Upper lobe of right lung (tissue), 1 donor: ENCODE measurements at places on chromosomes 12 and 14. TPM values are rescaled to one million over a fixed set of nuclear protein-coding genes. Genes with fewer than 3 reads are reported as not detected.

CPSF2 gene
- total RNA-seq, result 58.6 TPM

NUAK1 gene
- total RNA-seq, result 40.8 TPM

MYF6 gene
- total RNA-seq, result not detected

SLC5A8 gene
- 2.8 TPM for total RNA-seq

PRH2 gene
- not detected for total RNA-seq

ARG2 gene
- 2.0 TPM for total RNA-seq

GLS2 gene
- 5.5 TPM for total RNA-seq

- no peak for DNase-seq
These were observed 664.1 kb downstream of the NOVA1 start for GRCh38 chr14:25933731-25934130.

GRCh38 chr12:68334132-68334531 is 2.0 kb upstream of the MDM1 start:
- DNase-seq, result no peak

- DNase-seq, result no peak
These were observed 25.3 kb downstream of the PAPLN start for GRCh38 chr14:73262427-73263183.

GRCh38 chr12:22204391-22204790 is 130.1 kb downstream of the ST8SIA1 start:
- no peak for DNase-seq

DNA sequence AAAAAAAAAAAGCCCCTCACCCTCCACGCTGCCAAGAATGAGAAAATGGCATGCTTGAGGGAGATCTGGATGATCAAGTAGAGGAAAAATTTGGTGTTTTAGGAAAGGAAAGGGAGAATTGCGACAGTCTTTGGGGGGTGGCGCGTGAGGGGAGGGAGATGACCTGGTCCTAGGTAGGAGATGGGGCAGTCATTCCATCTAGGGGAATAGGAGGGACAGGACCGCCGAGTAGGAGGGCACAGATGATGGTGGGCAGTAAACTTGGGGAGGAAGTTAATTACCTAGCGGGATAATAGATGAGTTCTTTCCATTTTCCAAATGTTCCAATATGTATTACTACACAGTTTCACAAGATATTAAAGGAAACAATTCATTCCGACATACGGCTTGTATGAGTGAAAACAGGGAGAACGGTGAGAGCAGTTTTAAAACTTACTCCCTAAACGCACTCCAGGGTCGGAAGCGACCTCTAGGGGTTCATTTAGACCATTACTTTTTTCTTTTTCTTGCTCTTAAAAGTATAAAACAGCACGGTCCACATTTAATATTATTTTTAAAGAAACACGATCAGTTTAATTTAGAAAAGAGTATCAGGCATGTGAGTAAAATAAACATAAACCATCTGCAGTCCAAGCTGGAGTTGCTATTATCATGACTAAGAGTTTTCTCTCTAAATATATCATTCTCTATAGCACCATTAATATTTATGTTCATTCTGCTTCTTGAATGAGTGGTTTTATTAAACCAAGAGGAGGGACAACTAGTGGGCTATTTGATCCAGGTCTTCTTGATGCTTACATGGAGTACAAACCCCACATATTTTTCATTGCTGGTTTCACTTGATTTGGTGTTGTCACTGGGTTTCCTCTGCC is 3.0 kb upstream of the FNTB start:
- no peak for DNase-seq

DNA sequence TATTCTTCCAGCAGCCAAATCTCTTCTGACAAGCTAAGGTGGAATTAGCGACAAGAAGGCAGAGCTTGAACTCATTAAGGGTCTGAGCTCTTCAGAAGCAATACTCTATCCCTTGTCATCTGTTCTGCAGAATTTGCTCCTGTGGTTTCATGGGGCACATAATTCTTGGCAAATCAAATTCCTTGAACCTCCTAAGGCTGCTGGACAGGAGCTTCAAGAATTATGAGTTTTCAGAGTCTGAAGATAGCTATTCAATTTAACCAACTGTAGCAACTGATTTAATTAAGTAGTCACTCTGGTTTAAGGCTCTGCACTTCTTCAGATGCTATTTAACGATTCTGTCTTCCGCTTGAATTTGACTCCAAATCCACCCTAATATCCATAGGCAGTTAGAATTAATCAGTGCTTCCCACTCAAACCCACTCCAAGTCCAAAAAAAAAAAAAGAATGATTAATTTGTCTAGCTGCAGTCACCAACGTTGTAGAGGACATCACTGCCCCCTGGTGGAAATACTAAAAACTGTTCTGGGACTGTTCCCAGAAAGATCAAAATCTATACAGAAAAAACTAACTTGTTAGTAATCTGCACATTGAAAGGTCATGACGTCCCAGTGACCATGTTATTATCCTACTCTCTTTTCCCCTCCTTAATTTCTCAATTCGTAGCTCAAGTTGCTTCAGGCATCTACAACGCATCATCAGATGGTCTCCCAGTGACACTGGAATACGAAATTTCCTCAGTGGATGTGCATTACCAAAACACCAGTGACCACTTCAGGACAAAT is 169.9 kb downstream of the KIF21A start:
- no peak for DNase-seq

GRCh38 chr14:30054201-30054600 is 126.6 kb upstream of the PRKD1 start:
- no peak for DNase-seq

DNA sequence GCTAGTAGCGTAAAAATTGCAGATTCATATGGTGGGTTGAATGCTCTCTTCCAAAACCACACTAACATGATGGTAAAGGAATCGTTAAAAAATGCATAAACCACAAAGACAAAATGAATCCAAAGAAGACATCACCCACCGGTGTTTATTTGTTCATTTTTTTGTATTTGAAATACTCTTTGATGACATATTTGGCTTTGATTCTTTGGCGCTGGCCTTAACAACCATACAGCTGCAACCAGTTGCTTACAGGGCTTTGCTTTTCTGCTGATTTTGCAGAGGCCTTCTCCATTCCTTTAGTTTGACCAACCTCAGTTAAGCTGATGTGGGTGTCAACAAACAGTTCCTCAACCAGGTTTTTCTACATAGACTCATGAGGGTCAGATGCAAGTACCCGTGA is 103.5 kb downstream of the CACNA1C start:
- DNase-seq, result no peak

DNA sequence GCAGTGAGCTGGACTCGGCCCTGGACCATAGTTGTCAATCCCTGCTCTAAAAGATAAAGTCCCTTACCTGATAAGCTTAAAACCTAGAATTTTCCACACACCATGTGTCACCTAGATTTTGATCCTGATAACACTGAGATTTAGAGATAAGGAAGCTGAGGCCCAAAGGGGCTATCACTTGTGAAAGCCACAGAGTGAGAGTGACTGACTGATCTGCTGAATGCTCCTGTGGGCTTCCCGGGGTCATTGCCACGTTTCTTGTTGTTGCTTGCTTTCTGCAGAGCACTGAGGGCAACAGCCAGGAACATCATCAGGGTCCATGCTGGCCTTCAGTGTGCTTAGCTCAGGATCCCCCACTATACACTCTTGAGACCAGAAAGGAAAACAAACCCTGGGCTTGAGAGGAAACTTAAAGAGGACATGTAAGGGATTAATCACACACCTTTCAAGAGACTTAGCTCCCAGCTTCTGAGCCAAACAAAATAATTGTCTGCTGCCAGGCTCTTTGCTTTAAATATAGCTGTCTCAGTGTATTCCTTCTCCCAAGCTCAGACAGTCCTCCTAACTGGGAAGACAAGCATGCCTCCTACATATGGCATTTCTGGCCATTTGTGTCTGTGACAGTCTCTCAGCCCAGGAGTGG is 82.6 kb upstream of the ARHGAP5 start:
- DNase-seq, result no peak

- no peak for DNase-seq
These were observed 81.0 kb downstream of the C2CD5 start for GRCh38 chr12:22463306-22463705.

GRCh38 chr14:25006961-25007795 is 42.8 kb downstream of the STXBP6 start:
- DNase-seq, result no peak

DNA sequence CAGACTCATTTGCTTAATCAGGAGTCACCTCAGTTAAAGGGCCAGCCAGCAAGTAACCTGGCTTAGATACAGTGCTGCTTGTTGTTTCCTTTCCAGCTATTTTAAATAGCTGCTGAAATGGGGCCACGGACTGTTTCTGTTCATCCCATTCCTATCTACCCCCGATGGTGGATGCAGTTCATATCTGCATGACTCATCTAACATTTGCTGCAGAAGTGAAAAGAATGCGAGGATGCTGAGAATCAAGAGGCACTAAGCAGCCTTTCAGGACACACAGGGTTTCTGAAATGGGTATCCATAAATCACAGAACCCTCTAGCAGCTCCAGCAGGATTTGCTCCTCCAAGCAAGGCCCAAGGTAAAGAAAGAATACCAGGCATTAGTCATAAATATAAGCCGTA is 60.2 kb upstream of the RTRAF start:
- DNase-seq, result no peak

GRCh38 chr12:121805171-121806008 is 1.6 kb downstream of the SETD1B start:
- no peak for DNase-seq

GRCh38 chr14:89957791-89958190 is 2.1 kb downstream of the TDP1 start:
- no peak for DNase-seq

DNA sequence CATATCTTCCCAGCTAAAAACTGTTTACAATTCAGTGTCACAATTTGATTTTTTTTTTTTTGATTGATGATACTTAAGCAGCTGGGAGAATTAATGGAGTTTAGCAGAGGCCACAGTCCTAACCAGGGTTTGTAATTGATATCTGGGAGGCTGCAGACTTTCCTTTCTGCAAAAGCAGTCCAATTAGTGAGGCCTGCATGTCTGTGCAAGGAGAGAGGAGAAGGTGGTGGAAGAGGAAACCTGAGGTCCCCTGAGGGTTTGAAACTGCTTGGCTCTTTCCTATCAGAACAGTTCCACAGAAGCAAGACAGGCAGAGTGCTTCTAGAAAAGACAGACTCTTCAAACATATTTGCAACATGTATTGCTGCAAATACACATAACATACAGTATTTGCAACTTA is 160.8 kb upstream of the KRR1 start:
- DNase-seq, result no peak

GRCh38 chr12:89893972-89894706 is 185.5 kb upstream of the ATP2B1 start:
- no peak for DNase-seq
